Activated CD4-positive, alpha-beta T cell treated with anti-CD3 and anti-CD28 coated beads for 4 hours (primary cell): ENCODE measurements at places on chromosomes 7 and 10.
A peak's percentile ranks its signal among the peaks of the same experiment; 100 is the strongest.

DNA sequence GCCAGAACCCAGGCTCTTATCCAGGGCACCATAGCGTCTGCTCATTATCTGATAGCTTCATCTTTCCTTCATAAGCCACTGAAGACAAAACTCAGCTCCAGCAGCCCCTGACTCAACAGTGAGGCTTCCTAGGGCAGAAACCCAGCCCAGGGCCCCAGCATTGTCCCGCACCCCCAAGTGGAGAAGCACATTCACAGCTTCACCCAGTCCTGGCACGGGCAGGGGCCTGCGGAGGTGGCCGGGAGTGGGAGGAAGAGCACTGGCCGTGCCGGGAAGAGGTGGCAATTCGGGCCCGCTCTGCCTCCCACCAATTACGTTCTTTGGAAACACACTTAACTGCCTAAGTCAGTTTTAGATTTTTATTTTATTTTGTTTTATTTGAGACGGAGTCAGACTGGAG, 10.3 kb upstream of the CALML5 start:
- no peak for DNase-seq

GRCh38 chr10:122703483-122704448, 4.1 kb upstream of the C10orf120 start:
- DNase-seq, result peak; percentile 37

GRCh38 chr10:80477813-80478212, 23.7 kb downstream of the TSPAN14 start:
- no peak for DNase-seq

GRCh38 chr10:103044942-103045489, 126.9 kb downstream of the CNNM2 start:
- DNase-seq, result no peak

GRCh38 chr7:77497079-77497478, 40.0 kb upstream of the PTPN12 start:
- no peak for DNase-seq

GRCh38 chr7:17520941-17521340, 222.5 kb downstream of the AHR start:
- DNase-seq, result no peak

DNA sequence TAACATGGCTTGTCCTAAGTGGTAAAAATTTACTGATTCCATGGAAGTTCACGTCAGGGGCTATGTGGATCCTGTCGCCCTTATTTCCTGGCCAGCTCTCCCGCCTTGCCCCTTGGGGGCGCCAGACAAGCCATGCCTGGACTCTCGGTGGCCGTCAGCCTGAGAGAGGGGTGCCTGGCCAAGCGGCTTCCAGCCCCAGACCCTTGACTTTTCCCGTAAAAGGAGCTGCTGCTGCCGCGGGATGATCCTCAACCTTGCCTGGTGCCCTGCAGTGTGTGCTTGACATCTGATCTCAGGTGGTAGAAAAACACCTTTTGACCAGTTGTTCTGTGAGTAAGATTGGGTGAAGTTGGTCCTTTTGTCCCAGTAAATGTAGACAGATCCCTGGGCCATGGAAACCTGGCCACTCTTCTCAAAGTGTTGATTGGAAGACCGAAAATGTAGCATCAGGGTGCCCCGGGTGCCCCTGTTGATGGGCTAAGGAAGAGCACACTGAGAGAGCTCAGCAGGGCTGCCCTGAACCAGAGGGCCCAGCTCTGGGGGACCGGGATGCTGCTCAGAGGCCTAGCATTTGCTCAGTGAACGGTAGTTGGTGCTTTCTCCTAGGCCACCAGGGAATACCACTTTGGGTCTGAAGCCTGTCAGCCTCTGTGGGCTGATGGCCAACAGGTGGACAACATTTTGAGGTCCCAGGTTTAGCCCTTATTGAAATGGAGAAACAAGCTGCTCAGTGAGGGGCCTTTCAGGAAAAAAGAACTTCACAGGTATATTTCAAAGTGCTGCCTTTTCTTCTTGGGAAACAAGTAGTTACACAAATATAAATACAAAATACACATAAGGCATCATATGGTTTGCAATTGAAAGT, 162.5 kb downstream of the LRMDA start:
- no peak for DNase-seq

DNA sequence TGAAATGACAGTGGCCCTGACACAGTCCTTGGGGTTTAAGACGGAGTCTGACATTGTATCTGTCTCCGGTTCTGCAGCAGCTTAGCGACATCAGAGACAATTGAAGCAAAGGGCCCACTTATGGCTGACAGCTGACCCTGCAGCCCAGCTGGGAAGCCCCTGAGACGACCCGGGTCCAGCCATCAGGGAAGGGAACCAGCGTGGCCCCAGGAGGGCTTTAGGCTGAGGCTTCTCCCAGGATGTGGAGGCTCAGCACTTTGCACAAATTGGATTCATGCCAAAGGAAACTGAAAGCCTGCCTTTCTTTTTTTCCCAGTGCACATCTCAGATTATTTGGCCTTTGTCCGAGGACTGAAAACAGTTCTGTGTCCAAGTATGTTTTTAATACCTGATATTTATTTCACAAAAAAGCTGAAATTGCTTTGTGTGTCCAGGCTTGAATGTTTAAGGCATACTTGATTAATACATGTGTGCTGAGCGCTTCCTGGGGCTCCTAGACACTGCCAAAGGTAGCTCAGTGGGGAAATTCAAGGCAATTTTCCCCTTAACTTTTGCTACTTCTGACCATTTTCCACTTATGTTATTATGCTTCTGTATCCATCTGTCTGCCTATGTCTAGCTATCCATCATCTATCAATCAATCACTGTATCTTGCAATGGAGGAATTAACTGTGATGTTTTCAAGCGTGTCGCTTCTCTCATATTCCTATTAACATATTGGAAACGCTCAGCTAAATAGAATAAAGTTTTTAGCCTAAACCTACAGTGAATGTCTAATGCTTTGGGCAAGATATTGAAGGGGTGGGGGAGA, 34.8 kb downstream of the KLF6 start:
- DNase-seq, result no peak

GRCh38 chr10:121696854-121697253, 98.6 kb upstream of the FGFR2 start:
- no peak for DNase-seq

GRCh38 chr7:97179454-97180104, 62.1 kb downstream of the SDHAF3 start:
- DNase-seq, result peak; percentile 46

DNA sequence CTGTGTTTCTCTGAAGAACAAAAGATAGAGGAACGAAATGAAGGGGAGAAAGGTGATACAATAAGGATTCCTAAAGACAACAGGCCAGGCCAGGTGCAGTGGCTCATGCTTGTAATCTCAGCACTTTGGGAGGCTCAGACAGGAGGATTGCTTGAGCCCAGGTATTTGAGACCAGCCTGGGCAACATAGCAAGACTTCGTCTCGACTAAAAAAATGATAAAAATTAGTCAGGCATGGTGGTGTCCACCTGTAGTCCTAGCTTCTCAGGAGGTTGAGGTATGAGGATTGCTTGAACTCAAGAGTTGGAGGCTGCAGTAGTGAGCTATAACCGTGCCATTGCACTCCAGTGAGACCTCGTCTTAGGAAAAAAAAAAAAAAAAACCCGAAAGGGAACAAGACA, 41.4 kb upstream of the FAM3C start:
- DNase-seq, result no peak

DNA sequence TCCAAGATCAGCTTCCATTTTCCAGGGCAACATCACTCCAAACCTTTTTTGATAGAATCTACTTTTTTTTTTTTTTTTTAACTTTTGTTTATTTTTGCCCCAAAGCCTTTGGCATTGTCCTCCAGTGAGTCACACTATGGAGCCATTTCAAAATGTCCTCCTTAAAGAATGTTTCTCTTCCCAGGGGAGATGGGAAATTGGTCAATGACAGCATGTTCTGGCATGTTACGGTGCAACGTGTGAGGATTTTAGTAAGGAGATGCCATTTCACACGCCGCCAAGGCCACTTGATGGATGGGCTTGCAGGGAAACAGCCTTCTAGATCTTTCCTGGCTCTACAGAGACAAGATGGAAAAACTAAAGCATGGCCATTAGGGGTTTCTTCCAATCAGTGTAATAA, 30.7 kb upstream of the TRIL start:
- DNase-seq, result no peak

DNA sequence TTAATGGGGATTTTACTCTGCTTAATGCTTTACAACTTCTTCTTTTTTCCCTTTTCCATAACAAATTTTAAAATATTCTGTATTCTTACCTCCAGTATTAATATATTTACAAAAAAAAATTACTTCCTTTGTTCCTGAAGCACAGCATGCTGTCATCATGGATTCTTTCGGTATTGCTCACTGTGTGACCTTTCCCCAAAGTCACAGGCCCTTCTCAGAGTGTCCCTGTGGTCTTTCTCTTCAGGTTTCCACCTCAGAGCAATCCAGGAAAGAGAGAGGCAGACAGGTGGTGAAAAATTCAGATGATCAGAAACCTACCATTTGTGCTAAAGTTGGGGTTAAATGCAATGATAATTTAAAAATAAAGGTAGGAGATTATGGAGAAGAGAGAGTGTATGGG, 13.0 kb downstream of the AOAH start:
- no peak for DNase-seq

- DNase-seq, result no peak
Measured at GRCh38 chr10:129021594-129022304, 445.3 kb upstream of the MGMT start.

GRCh38 chr7:80247891-80248290, 113.3 kb downstream of the GNAI1 start:
- no peak for DNase-seq

GRCh38 chr10:133260895-133261725, 15.6 kb downstream of the ADAM8 start:
- DNase-seq, result peak; percentile 63

GRCh38 chr10:67697724-67698131, 1.7 kb upstream of the CTNNA3 start:
- peak; percentile 22 for DNase-seq

- DNase-seq, result no peak
Measured at GRCh38 chr10:119388849-119389345, 153.6 kb downstream of the RGS10 start.

- no peak for DNase-seq
Measured at GRCh38 chr7:66380272-66380888, 175.2 kb downstream of the TPST1 start.

DNA sequence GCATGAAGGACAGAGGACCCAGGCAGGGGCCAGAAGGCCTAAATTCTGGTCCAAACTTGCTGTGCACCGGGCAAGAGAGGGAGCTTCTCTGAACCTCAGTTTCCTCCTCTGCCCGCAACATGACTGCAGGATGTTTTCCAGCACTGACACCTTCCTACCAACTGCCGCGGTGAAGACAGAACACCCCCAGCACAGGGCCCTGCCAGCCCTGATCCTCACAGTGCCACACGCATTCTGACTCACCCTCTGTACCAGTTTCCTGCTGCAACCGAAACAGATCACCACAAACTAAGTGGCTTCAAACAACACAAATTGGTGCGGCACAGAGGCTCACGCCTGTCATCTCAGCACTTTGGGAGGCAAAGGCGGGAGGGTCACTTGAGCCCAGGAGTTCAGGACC, 18.1 kb downstream of the MAD1L1 start:
- DNase-seq, result no peak

DNA sequence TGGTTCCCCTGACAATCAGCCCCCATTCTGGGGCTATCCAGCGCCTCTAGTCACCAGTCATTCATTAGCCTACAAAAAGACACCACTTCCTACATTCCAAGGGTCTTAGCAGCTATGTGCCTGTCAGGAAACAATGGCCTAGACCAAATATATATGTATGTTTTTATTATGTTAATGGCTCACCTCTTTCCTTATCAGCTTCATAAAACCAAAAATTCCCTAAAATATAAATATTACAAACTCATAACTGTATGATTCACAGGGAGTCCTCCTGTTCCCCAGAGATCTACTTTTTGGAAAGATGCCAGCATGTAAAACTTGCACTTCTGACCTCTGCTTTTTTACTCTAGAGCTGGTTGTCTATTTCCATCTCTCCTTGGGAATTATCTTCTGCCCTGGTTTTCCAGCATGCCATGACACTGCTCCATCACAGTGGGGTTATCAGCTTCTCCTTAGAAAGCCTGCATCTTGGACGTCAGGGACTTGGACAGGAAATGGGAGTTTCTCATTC, 79.2 kb downstream of the ABCA13 start:
- no peak for DNase-seq

GRCh38 chr7:147413557-147413870, 1177.1 kb upstream of the C7orf33 start:
- DNase-seq, result no peak

GRCh38 chr10:69638642-69639041, 8.6 kb downstream of the FAM241B start:
- no peak for DNase-seq

DNA sequence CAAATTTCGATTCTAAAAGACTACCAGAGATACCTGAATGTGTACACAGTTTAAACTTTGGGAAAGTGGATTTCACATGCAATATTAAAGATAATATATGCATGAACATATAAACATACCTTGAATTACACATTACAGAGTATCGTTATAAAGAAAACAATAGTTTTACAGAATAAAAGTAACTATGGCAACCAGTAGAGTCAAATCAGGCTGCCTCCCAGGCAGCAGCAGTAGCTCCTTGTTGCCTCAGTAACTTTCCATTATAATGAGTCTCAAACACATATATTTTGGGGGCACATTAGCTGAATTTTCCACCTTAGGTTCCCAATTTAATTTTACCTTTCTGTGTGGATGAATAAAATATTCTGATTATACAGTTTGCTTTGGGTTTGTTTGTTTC, 164.4 kb upstream of the FEZF1 start:
- no peak for DNase-seq

- no peak for DNase-seq
Measured at GRCh38 chr7:128708824-128709223, 30.3 kb upstream of the CALU start.

DNA sequence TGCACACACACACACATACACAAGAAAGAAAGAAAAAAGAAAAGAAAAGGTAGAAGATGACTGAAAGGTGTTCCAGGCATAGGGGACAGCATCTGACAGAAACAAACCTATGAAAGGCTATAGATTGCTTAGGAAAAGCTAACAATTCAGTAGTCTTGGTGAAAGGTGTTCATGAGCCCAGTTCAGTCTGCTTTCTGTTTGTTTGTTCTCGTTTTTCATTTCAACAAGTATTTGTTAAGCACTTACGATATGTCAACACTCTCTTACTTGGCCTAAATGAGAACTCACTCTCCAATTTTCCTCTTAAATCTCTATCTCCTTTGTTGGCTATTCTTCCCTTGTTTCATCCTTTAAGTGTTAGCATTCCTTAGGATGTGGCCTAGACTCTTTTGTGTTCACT, 133.2 kb downstream of the GRM8 start:
- no peak for DNase-seq

GRCh38 chr10:11934262-11934661, 108.3 kb downstream of the UPF2 start:
- DNase-seq, result no peak

DNA sequence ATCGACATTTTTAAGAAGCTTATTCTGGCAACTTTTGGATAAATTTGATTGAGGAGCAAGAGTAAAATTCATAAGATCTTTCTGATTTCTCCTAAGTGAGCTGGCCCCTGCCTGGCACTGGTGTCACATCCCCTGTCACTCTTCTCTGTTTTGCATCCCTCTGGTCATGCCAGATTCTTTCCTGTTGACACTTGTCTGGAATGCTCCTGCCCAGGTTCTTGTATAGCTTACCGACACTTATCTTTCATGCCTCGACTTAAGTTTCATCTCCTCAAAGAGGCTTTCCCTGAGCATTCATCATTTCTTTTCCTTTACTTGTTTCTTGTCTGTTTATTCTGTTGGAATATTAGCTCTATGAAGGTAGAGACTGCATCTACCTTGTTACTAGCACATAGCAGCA, 22.2 kb upstream of the AASS start:
- DNase-seq, result no peak

GRCh38 chr7:51467384-51468017, 150.9 kb upstream of the COBL start:
- no peak for DNase-seq
